ENCODE measurements at places on chromosomes 6 and 20.
A peak's percentile ranks its signal among the peaks of the same experiment; 100 is the strongest.

- no peak for DNase-seq
Observed at GRCh38 chr6:125104425-125104824, 49.1 kb upstream of the TPD52L1 start.

DNA sequence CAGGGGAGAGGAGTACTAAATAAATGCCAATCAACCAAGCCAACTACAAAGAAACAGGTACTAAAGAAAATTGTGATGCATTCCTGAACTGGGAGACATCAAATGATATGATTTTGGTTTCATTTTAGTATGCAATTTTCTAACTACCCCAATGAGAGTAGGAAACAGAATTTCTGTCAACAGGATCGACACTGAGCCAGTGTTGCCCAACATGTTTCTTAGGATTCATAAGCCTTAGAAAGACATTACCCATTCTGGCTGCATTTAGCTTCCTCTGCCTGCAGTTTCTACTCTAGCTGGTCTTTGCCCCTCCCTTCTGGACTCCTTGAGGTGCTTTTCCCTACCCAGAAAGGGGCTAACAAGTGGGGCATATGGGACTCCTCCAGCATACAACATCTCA, 49.8 kb downstream of the KCTD20 start:
- peak; percentile 72 for DNase-seq

- no peak for DNase-seq
Observed at GRCh38 chr20:51206032-51206662, 183.2 kb upstream of the KCNG1 start.

DNA sequence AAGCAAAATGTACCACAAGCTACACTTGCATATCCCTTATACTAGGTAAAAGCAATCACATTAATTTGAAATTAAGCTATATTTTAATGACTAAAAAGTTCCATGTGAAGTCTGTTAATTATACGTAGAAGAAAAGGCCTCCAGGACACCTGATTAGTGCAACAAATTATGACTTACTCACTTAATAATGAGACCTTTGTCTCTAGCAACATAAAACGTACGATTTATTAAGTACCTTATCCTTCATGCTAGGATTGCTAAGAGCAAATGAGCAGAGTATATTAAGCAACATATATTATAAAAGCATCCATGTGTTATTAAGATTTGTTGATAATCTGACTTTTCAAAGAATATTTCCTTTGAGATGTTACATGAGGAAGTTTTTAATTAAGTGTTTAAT, 2.5 kb downstream of the BMP5 start:
- no peak for DNase-seq
